ENCODE measurements at places on chromosomes 13 and 19.
A peak's percentile ranks its signal among the peaks of the same experiment; 100 is the strongest.

- DNase-seq = no peak
Observed at GRCh38 chr19:14459703-14460102, 15.5 kb downstream of the PTGER1 start.

DNA sequence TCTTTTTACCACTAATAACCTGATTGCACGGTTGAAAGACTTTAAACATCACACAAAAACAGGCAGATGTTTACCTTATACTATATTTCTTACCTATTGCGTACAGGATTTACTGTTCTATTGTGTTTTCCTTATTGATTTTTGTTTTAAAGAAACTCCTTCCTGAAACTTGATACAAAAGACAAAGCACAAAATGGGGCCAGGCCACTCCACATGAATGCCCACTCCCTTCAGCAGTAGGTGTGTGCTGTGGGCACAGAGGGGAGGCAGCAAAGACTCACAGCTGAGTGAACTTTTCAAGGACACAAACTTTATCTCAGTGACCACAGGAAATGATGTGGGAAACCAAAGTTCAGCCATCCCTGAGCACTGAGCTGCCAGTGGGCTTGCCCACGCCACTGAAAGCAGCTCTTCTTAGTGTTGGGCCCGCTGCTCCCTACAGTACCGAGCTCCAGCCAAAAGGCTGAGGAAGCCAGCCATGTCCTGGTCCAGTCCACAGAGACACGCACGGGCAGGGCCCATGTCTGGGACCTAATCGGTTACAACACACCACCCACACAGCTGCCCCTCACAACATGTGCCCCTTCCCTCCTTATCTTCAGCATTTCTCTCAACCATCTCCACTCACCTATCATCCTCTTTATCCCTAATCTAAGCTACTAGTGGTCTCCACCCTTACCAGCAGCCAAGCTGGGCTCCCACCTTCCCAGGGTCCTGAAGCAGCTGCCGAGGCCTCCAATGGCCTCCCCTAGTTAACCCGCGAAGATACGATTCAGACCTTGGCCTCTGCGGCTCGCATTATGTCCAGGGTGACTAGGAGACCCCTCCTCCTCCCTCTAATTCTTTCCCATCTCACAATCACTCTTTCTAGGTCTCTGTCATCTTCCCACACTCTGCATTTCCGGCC, 39.5 kb downstream of the ATP7B start:
- DNase-seq = no peak

GRCh38 chr13:96426167-96426566, 336.3 kb downstream of the HS6ST3 start:
- DNase-seq = no peak

DNA sequence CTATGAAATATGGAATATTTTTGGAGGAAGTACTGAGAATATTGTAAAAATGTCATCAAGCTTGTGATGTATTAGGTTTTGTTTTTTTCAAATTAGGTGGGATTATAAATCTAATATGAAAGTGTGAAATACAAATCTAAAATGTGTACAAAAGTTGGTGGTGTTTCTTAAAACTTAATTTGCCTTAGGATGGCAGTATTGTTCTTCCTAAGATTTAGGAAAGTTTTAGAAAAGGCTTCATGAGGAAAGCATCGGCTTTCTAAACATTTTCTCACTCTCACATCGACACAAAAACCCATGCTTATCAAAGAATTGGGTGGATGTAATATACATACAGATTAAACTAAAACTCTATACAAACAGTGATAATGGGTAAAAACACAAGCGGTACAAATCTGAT, 972.0 kb upstream of the PCDH20 start:
- DNase-seq = no peak

- peak; percentile 44 for DNase-seq
Observed at GRCh38 chr13:45162821-45163220, 38.0 kb downstream of the KCTD4 start.

GRCh38 chr19:19650331-19650730, 6.9 kb upstream of the GMIP start:
- no peak for DNase-seq

DNA sequence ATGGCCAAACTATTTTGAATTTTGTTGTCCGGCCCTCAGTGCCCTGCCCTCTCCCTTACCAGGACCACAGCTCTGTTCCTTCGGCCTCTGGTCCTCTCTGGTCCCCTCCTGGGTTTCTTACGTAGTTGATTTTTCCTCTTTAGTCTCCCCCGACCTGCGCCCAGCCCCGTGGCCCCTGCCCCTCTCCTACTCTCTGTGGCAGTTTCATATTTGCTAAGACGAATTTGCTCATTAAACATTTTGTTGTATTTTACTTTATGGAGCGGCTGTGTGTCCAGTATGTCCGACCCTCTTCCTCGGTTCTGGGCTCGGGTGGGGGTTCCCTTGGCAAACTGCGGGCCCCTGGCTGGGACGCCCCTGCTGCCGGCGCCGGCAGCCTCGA, 576 bp upstream of the EPN1 start:
- no peak for DNase-seq

DNA sequence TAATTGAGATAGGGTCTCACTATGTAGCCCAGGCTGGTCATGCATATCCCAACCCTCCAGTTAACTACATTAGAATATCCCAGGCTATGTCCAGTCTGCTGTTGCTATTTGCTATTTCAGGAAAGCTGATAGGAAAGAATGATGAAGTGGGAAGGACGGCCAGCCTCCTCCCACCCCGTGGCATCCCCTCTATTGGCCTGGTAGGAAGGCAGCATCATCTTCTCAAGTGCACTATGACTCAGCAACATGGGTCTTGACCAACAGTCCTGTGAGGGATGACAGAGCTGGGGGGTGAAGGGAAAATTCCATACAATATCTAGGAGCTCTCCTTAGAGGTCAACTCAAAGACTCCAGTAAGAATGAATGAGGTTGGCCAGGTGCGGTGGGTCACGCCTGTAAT, 48.0 kb upstream of the ABCC4 start:
- no peak for DNase-seq

DNA sequence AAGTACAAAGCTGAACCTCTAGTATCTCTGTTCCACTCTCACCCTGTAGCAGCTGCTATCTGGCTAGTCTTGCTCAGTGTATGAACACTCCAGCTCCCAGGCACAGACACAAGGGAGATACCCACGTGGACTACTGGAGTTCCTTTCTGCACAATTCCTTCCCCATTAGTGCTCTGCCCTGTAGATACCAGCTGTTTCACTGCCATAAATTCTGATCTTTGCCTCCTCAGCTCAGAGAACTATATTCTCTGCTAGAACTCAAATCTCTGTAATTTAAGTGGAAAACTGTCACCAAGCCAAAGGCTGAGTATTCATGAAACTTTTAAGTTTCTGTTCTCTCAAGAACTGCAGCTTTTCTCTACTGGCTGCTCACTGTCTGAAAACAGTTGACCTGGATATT, 273.7 kb downstream of the DIAPH3 start:
- no peak for DNase-seq

- no peak for DNase-seq
Observed at GRCh38 chr13:78596399-78596735, 7.0 kb downstream of the POU4F1 start.

- DNase-seq = no peak
Observed at GRCh38 chr13:45141369-45141768, 21.1 kb downstream of the GTF2F2 start.

GRCh38 chr19:991174-991931, 7.2 kb downstream of the WDR18 start:
- no peak for DNase-seq

DNA sequence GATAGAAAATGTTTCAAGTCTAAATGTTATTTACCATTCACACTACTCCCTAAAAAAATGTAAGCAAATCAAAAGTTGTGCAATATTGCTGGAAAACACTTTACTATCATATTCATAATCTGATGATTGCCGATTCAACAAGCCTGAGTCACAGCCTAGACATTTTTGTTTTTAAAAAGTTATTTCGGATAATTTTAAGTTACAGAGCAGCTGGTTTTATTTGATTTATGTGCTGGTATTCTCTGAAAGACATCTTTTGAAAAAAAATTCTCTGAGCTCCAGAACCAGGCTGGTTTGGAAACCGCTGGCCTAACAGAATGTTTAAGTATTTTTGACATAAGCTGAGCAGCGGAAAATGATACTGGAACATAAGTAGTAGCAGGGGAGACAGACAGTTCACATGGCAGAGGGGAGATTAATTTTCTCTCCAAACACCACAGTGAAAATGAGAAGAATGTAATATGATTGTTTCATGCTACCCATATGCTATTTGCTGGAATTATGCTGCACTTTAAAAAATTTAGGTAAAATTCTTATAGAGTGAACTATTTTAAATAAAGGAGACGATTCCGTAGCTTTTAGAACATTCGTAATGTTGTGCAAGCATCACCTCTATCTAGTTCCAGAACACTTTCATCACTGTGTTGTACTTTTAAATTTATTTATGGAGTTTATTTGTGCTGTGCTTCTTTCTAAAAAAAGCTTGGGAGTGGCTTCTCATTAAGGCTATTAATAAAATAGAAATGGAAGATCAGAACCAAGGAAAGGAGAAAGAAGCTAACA, 36.1 kb downstream of the TBC1D4 start:
- DNase-seq = no peak

- DNase-seq = no peak
Observed at GRCh38 chr19:10699650-10700335, 1.4 kb upstream of the QTRT1 start.

DNA sequence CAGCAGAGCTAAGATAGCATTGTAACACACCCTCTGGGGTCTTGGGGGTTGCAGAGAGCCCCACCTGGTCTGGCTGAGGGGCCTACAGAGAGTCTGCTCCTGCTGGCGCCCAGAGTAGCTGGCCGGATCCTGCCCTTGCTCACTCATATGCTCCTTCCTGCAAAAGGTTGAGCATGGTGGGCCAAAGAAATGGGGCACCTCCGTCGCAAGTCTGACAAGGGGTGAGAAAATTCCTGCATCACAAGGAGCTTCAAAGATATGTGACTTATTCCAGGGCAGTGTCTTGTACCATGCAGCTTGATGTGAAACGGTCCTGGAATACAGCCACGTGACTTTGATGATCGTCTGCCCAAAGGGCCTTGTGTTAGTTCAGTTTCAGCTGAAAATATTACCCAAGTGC, 218.3 kb downstream of the DCLK1 start:
- no peak for DNase-seq

DNA sequence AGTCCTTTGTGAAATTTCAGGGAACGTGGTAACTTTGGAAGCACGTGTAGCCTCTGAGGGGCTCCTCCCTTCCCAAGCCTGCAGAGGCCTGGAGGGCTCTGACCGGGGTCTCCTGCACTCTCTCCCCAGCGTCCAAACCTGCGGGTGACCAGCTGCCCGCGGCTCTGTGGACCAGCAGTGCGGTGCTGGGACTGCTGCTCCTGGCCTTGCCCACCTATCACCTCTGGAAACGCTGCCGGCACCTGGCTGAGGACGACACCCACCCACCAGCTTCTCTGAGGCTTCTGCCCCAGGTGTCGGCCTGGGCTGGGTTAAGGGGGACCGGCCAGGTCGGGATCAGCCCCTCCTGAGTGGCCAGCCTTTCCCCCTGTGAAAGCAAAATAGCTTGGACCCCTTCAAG, 2.7 kb upstream of the TPGS1 start:
- no peak for DNase-seq

GRCh38 chr13:94412870-94413597, 66.4 kb downstream of the DCT start:
- no peak for DNase-seq

DNA sequence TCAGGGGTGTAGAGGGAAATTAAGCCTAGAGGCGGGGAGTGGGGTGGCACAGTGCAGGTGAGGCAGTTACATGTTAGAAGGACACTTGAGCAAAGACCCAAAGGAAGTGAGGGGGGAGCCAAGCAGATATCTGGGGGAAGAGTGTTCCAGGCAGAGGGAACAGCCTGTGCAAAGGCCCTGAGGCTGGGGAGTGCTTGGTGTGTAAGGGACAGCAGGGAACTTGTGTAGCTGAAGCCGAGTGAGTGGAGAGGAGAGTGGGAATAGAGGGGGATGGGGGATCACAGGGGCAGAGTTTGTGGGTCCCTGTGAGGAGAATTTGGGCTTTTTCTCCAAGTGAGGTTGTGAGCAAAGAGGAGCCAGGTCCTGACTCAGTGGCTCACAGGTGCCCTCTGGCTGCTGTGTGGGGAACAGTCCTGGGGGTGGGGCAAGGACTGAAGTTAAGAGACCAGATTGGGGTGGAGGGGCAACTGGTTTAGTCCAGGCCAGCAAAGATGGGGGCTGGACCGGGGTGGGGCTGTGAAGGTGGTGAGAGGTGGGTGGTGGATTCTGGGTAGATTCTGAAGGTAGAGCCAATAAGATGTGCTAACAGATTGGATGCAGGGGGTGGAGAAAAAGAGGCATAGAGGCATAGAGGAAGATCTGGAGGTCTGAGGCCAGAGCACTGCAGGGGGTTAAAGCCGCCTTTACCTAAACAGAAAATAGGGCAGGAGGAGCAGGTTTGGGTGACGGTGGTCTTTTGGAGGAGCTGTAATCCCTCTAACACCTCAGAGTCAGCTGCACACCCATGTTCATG, 75.3 kb downstream of the CACNA1A start:
- DNase-seq = no peak

GRCh38 chr19:33220735-33221134, 4.9 kb downstream of the SLC7A10 start:
- DNase-seq = no peak

GRCh38 chr13:68272652-68273051, 1042.5 kb upstream of the PCDH9 start:
- DNase-seq = no peak

DNA sequence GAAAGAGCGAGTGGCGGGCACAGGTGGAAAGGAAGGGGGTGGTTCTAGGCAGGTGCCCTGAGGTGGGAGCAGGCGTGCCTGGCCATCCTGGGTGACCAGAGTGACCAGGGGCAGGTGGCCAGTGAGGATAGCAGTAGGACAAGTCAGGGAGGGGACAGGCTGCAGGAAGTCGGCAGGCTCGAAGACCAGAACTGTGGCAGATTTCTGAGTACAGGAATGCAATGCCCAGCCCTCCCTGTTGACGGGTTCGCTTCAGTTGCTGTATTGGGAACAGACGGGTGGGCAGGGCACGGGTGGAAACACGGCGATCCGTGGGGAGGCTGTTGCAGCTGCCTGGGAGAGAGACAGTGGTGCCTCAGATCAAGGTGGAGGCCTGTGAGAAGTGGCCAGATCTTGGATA, 1.9 kb downstream of the ZNF628 start:
- DNase-seq = no peak

DNA sequence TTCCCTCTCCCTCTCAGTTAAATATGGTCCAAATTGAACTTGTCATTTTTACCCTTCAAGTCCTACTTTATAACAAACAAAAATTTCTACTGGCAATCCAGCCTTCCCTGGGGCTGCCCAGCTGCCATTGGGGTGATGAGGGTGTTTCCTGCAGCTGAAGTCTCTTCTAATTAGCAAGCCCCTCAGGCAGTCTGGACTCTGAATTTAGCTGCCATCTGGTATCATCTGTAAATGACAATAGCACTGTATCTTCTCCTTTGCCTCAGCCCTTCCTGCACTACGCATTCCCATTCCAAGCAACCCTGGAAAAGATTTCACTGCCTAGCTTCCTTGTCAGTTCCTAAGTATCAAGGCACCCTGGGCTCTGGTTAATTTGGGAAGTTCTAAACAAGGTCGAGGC, 331.1 kb upstream of the KLF12 start:
- DNase-seq = no peak

- DNase-seq = no peak
Observed at GRCh38 chr13:110129076-110129475, 177.9 kb downstream of the COL4A1 start.

DNA sequence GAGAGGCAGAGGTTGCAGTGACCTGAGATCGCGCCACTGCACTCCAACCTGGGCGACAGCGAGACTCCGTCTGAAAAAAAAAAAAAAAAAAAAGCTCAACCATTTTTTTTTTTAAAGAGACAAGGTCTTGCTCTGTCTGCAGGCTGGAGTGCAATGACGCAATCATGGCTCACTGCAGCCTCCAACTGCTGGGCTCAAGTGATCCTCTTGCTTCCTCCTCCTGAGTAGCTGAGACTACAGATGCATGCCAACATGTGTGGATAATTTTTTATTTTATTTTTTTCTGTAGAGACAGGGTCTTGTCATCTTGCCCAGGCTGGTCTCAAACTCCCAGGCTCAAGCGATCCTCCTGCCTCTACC, 10.3 kb downstream of the EHD2 start:
- peak; percentile 60 for DNase-seq
